ENCODE measurements at places on chromosomes 11 and 22.

DNA sequence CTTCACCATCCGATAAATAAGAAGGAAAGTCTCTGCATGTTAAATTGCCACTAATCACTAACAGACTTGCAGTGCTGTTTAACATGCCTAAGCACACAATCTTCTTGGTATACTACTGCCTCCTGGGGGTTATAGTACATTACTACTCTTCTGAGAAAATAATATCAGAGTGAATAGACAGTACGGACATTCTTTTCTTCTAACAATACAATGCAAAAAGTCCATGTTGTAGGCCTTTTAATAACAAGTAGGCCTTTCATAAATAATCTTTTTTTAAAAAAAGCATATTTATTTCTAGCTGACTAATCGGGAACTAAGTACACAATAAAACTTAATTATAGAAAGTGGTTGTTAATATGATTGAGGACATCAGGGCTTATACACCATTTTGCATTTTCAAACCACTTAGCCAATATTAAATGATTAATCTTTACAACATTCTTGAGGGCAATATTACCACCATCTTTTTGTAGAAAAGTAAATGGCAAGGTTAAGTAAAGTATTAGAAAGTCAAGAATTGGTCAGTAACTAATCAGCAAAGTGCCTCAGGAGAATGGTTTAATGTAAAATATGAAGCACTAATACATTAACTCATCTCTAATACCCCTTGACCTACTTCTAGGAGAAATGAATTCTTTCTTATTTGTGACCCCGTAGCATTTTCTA, 84.7 kb downstream of the TTC28 start:
- DNase-seq, result no peak

- DNase-seq, result peak; percentile 21
Measured at GRCh38 chr11:134711588-134711987, 299.5 kb upstream of the B3GAT1 start.

DNA sequence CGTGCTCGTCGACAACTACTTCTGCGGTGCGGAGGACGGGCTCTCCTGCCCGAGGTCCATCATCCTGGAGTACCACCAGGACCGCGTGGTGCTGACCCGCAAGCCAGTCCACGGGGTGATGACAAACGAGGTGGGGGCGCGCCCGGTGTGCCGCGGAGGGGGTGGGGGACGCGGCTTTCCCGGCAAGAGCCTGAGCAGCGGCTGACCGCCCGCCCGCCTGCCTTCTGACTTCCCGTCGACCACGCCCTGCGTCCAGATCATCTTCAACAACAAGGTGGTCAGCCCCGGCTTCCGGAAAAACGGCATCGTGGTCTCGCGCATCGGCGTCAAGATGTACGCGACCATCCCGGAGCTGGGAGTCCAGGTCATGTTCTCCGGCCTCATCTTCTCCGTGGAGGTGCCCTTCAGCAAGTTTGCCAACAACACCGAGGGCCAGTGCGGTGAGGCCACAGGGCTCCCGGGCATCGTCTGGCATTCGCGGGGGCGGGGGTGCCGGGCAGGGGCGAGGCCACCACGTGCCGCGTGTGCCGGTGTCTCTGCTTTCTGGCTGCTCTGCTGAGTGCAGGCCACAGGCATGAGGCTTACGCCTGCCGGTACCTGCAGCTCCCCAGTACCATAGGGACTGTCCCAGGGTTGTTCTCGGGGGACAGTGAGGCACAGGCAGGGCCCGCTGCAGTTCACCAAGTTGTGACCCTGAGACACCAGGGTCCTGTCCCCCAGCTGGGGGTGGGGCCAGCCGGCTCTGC, 28.5 kb upstream of the MUC5B start:
- no peak for DNase-seq

DNA sequence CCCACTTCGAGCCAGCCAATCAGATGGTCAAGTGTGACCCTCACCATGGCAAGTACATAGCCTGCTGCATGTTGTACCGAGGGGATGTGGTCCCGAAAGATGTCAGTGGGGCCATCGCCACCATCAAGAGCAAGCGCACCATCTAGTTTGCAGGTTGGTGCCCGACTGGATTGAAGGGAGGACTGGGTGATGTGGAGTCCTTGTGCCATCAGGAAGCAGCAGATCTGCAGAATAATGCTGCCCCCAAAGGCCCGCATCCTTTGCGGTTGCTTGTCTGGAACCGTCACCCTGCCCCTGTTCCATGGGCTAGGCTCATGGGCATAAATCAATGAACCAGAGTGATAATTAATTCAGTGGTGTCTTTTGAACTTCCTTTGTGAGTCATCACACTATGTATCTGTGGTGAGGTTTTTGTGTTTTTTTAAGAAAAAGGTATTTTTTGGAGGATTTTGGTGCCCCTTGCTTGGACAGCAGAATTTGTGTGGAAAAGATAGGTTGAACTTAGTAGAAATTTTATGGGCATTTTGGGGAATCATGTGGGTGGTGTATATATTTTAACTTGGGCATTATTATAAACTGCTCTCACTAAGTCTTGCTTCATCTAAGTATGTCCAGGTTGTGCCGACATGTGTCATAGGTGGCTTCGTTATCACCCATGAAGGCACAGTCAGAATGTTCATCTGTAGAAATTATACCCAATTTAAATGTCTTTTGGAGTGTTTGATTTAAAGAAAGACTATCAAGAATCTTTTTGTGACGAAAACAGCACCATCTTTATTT, 22.3 kb downstream of the LRRC74B start:
- no peak for DNase-seq

DNA sequence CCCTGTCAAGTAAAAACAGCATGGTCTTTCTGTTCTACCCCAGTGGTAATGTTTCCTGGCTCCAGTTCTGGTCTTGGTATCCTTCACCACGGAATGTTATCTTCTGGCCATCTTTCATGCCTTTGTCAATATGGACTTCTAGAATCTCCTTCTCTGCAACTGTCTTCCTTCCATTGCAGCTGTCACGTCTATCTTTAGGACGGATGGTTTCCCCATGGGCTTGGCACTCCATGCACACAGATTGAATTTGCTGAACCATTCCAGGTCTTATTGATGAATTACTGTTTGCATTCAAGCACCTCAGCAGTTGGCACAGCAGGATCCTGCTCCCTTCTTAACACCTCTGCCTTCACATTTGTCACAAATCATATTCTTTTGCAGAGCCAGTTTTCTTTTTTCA, 44.9 kb upstream of the SLC25A18 start:
- no peak for DNase-seq

All from LNCaP clone FGC (cell line).